Thoracic aorta (tissue), 2 donors: ENCODE measurements at places on chromosomes 1 and 21. TPM values are rescaled to one million over a fixed set of nuclear protein-coding genes. Genes with fewer than 3 reads are reported as not detected.
A peak's percentile ranks its signal among the peaks of the same experiment; 100 is the strongest.

DNA sequence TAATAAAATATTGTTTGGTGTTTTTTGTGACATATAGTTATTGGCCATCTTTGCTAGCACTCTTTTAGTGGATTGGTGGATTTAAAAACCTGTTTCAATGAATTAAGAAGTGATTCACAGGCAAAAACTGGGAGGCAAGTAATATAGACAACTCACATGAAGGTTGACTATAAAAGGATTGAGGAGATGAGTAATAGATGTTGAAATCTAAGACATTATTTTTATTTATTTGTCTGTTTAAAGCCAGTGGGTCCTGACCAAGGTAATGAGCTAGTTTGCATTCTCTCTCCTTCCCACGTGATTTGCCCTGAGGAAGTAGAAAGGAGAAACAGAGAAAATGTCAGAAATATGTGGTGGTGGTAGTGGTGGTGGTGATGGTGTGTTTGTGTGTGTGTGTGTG lies 351.5 kb upstream of the ZP4 start:
- no peaks in the 10 kb centered on the region for H3K4me1 ChIP-seq
- no peaks in the 10 kb centered on the region for H3K27me3 ChIP-seq
- H3K27ac ChIP-seq: no peak overlapping the region
- no peak overlapping the region for H3K4me3 ChIP-seq

- no peak overlapping the region for H3K27ac ChIP-seq
- H3K36me3 ChIP-seq: no peaks in the 10 kb centered on the region
- no peaks in the 10 kb centered on the region for H3K27me3 ChIP-seq
Observed at GRCh38 chr1:232454227-232454886, 175.6 kb downstream of the SIPA1L2 start.

GRCh38 chr1:217025381-217025780 lies 302.2 kb upstream of the ESRRG start:
- H3K36me3 ChIP-seq: no peaks in the 10 kb centered on the region
- no peaks in the 10 kb centered on the region for H3K27me3 ChIP-seq
- peaks cover 13% of the 10 kb centered on the region for H3K4me1 ChIP-seq
- no peak for DNase-seq
- H3K27ac ChIP-seq: no peak overlapping the region
- no peak overlapping the region for H3K4me3 ChIP-seq

GRCh38 chr21:14886001-14886400 lies 178.8 kb downstream of the NRIP1 start:
- no peak overlapping the region for H3K27ac ChIP-seq
- no peak overlapping the region for H3K4me3 ChIP-seq
- no peaks in the 10 kb centered on the region for H3K4me1 ChIP-seq
- H3K36me3 ChIP-seq: no peaks in the 10 kb centered on the region

GRCh38 chr1:27057389-27057788 lies 44.7 kb upstream of the TENT5B start:
- DNase-seq: no peak
- H3K36me3 ChIP-seq: no peaks in the 10 kb centered on the region

DNA sequence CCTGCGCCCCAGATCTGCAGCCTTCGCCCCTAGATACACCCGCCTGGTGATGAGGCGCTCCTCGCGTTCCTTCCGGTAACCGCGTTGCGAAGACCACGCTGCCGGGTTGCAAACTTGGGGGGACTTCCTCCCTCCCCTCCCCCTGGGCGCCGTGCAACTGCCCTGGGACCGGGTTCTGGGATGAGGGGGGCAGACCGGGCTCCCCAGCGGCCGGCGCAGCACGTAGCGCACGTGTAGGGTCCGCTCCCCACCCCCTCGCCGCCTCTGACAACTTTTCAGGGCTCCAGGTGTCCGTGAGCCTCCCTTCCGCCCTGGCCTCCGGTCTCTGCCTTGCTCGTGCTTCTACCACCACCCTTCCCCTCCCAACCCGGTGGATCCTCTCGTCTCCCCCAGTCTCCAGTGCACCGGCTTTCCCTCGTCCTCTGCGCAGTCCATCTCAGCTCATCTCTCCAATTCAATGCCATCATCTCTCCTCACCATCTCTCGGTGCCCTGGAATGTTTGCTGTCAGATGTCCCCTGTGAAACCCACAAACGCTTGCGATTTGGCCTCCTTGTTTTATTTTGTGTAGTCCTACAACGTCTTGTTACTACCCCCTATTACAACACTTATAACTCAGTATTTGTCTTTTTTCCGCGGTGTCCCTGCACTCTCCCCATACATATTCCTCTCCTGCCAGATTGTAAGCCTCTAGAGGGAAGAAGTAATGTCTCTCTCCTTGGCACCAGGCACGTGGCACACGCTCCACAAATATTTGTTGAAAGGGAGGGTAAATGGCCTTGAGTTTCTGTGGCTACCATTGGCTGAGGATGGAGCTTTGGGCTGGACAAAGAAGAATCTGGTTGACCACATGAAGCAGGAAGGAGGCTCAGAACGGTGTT lies 782 bp downstream of the PCAT6 start:
- peak overlapping the region; percentile 90 for H3K4me3 ChIP-seq
- no peaks in the 10 kb centered on the region for H3K27me3 ChIP-seq
- H3K27ac ChIP-seq: no peak overlapping the region
- no peak for DNase-seq

DNA sequence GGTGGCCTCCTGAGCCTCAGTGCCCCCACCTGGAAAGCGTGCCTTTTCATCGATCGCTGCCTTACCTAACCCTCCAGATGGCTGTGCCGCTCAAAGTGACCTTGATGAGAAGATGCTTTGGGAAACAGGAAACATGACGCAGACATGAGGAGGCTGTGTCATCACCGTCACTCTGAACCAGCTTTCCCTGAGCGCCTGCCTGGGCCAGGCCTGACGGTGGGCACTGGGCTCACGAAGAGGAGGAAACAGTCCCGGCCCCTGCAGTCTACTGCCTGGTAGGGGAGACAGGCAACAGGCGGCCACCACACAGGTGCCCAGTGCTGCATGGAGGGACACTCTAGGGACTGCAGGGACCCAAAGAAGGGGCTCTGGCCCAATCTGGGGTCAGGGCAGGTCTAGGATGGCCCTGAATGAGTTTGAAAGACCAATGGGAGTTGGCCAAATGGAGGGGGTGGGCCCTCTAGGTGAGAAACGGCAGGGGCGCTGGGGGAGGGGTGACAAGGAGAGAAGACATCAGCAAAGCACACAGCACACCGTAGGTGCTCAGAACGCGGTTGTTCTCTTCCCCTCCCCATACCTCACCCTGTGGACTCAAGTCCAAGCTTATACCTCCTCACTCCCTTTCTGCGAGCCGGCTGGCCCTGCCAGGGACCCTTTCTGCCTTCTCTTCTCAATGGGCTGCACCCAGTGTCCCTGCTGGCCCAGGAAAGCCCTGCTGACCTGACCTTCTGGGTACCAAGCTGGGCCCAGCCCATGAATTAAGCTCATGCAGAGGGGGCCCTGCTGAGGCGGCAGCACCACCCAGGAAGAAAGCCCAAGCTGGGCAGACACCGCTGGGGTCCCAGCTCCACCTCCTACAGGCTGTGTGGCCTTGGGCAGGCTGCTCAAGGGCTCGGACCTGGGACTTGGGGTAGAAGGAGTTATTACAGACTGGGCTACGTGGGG lies 44.9 kb downstream of the GLIS1 start:
- DNase-seq: no peak
- no peaks in the 10 kb centered on the region for H3K36me3 ChIP-seq
- H3K4me3 ChIP-seq: no peak overlapping the region
- H3K27me3 ChIP-seq: no peaks in the 10 kb centered on the region
- no peak overlapping the region for H3K27ac ChIP-seq

GRCh38 chr1:115790356-115790755 lies 21.8 kb upstream of the CASQ2 start:
- no peaks in the 10 kb centered on the region for H3K4me1 ChIP-seq
- H3K36me3 ChIP-seq: no peaks in the 10 kb centered on the region
- H3K27me3 ChIP-seq: no peaks in the 10 kb centered on the region

- H3K27me3 ChIP-seq: no peaks in the 10 kb centered on the region
- no peak overlapping the region for H3K27ac ChIP-seq
- peaks cover 5% of the 10 kb centered on the region for H3K4me1 ChIP-seq
- DNase-seq: no peak
- H3K4me3 ChIP-seq: no peak overlapping the region
- H3K36me3 ChIP-seq: no peaks in the 10 kb centered on the region
Observed at GRCh38 chr1:92747735-92748134, 37.2 kb downstream of the EVI5 start.

GRCh38 chr1:110594456-110595352 lies 11.5 kb downstream of the KCNA2 start:
- H3K27ac ChIP-seq: no peak overlapping the region
- no peaks in the 10 kb centered on the region for H3K27me3 ChIP-seq
- no peaks in the 10 kb centered on the region for H3K4me1 ChIP-seq
- no peak for DNase-seq
- no peak overlapping the region for H3K4me3 ChIP-seq

DNA sequence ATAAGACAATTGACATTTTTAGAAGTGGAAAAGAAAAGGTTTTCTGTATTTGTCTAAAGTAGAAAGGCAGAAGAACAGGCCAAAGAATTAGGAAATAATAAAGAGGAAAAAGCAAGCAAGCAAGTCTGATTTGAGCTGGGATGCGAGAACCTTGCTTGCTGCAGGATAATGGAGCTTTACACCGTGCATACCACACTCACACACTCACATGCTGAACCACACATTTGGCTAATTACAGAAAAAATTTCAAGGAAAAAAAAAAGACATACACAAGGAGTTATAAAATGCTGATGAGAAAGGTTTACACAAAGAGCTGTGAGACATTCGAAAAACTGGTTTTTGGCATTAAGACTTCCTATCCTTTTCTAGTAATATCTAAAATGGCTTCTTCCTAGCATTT lies 593.9 kb downstream of the KIF26B start:
- H3K27ac ChIP-seq: no peak overlapping the region
- H3K4me1 ChIP-seq: no peaks in the 10 kb centered on the region
- no peaks in the 10 kb centered on the region for H3K27me3 ChIP-seq
- DNase-seq: no peak
- H3K36me3 ChIP-seq: no peaks in the 10 kb centered on the region

- no peak overlapping the region for H3K27ac ChIP-seq
- no peaks in the 10 kb centered on the region for H3K36me3 ChIP-seq
- DNase-seq: no peak
- H3K4me1 ChIP-seq: peaks cover 41% of the 10 kb centered on the region
- no peak overlapping the region for H3K4me3 ChIP-seq
- H3K27me3 ChIP-seq: no peaks in the 10 kb centered on the region
Observed at GRCh38 chr1:170071378-170071777, 3.1 kb downstream of the KIFAP3 start.

GRCh38 chr1:231702804-231703203 lies 76.2 kb downstream of the DISC1 start:
- no peak overlapping the region for H3K4me3 ChIP-seq
- DNase-seq: no peak
- no peaks in the 10 kb centered on the region for H3K27me3 ChIP-seq

GRCh38 chr1:116674751-116675150 lies 7.2 kb upstream of the IGSF3 start:
- H3K36me3 ChIP-seq: no peaks in the 10 kb centered on the region
- H3K4me3 ChIP-seq: no peak overlapping the region
- no peaks in the 10 kb centered on the region for H3K27me3 ChIP-seq
- H3K27ac ChIP-seq: no peak overlapping the region

DNA sequence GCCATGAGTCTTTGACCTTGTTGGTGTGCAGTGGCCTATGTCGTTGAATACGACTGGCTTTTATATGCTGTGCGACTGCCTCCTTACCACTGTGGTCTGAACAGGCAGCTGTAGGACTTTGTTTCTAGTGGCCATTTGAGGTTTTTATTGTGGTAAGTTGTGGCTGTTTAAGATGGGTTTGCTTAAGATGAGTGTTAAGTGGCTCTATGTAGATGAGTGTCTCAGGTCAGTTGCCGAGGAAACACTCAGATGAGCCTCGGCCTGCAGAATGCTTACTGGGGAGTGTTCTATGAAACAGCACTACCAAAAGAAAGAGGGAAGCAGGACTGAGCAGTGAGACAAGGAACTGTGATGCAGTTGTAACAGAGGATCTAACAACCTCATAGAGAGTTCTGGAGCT lies 14.9 kb upstream of the CD1C start:
- no peak overlapping the region for H3K27ac ChIP-seq
- H3K4me3 ChIP-seq: no peak overlapping the region
- no peaks in the 10 kb centered on the region for H3K4me1 ChIP-seq
- no peaks in the 10 kb centered on the region for H3K36me3 ChIP-seq
- no peaks in the 10 kb centered on the region for H3K27me3 ChIP-seq
- no peak for DNase-seq

DNA sequence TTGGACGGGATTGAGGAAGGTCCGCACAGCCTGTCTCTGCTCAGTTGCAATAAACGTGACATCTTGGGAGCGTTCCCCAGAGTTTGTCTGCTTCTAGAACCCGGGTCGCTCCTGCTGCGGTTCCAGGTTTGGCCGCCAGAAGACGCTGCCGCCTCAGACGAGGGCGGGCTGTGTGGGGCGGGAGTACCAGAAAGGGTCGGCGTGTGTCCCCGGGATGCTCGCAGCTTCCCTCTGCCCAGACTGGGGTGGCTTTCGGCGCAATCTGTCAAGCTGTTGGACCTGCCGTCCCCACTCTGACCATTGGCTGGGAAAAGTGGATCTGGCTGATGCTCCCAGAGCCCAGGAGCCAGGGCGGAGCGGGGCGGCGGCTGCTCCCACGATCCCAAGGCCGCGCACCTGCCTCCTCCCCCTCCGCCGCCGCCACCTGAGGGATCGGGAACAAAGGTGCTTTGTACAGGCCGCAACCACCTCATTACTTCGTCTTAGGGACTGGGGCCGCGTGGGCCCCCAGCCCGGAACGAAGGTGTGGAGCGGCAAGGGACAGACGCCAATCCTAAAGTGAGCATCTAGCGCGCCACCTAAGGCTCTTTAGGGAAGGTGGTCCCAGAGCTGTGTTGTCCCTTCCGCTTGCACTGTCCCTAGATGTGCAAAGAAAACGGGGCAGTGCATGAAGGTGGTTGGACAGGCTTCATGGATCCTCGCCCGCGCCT lies 683 bp upstream of the EFNA4 start:
- no peak for DNase-seq
- no peaks in the 10 kb centered on the region for H3K27me3 ChIP-seq
- H3K4me3 ChIP-seq: peak overlapping the region; percentile 96
- no peak overlapping the region for H3K27ac ChIP-seq

DNA sequence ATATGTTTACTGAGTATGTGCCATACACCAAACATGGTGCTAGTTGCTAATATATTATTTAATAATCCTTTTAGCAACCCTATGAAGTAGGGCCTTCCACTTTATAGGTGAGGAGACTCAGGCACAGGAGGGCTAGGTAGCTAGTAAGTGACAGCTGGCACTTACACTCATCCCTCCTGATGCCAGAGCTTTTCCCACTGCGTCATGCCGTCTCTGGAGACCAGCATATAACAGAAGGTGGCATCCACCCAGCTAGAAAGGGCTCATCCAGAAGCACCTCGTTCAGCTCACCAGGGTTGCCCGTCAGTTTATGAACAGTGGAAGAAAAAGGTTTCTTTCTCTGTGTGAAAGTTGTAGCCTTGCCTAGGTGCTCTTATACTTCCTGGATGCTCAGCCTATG lies 108.9 kb downstream of the NOS1AP start:
- H3K4me1 ChIP-seq: no peaks in the 10 kb centered on the region
- no peak for DNase-seq
- no peaks in the 10 kb centered on the region for H3K27me3 ChIP-seq

GRCh38 chr1:34415140-34415539 lies 238.4 kb downstream of the C1orf94 start:
- no peak overlapping the region for H3K4me3 ChIP-seq
- H3K27me3 ChIP-seq: no peaks in the 10 kb centered on the region

NR1I3 gene
- not detected for total RNA-seq

PTPRC gene
- total RNA-seq: 27.1 TPM

GJA4 gene
- total RNA-seq: 41.3 TPM

ASTN1 gene
- 0.41 TPM for total RNA-seq

RNF223 gene
- not detected for total RNA-seq

ADCY10 gene
- not detected for total RNA-seq

UTS2 gene
- total RNA-seq: not detected

KIF1B gene
- total RNA-seq: 64.3 TPM

FCAMR gene
- not detected for total RNA-seq

ACADM gene
- total RNA-seq: 29.3 TPM
